Amniotic stem cell (primary cell): ENCODE measurements at places on chromosomes 1 and 21.

- no peak for DNase-seq
Observed at GRCh38 chr1:191453487-191453886, 704.8 kb upstream of the RGS18 start.

DNA sequence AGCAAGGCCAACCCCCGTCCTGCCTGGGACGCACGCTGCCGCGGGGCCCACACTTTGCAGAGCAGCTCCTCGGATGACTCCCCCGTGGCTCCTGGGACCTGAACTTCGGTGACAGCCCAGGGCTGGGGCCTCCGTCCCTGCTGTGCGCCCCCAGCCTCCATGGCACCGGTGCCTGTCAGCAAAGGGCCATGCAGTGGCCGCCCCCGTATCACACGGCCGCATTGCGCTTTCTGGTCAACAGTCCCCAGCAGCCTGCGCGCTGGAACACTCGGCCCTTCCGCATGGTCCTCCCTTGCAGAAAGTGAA lies 18.0 kb downstream of the NADK start:
- no peak for DNase-seq

DNA sequence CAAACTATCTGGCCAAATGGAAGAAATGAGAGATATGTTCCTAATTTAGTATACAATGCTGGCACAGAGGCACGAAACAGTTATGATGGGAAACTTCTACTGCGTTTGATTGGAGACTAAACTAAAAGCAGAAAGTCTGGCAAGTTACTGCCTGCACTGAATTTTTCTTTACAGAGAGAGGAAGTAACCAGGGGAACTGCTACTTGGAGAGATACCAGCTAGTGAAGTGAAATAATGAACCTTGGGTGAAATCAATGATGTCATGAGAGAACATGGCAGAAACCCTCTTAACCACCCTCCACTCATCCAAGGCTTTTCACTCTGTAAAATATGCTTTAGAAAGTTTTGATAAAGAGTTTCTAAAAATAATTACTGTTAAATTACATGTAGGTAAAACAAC lies 29.3 kb downstream of the NIBAN1 start:
- DNase-seq: no peak

DNA sequence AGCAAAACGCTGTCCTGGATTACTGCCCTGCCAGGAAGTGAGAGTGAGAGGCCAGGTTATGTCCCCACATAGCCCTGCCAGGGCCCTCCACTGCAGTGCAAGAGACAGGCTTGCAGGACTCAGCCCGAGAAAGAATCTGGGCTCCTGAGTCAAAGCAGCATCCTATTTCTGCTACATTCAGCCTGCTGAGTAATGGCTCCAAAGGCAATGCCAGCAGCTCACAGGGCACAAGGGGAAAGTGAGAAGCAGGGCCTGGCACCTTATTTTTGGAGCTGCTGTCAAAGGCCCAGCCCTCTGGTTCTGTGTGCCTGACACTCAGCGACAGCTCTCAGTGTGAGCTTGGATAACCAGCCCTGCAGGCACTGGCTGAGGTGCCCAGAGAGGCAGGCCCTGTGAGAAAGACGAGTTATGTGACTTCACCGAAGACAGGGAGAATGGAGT lies 83.9 kb downstream of the DTL start:
- DNase-seq: no peak

DNA sequence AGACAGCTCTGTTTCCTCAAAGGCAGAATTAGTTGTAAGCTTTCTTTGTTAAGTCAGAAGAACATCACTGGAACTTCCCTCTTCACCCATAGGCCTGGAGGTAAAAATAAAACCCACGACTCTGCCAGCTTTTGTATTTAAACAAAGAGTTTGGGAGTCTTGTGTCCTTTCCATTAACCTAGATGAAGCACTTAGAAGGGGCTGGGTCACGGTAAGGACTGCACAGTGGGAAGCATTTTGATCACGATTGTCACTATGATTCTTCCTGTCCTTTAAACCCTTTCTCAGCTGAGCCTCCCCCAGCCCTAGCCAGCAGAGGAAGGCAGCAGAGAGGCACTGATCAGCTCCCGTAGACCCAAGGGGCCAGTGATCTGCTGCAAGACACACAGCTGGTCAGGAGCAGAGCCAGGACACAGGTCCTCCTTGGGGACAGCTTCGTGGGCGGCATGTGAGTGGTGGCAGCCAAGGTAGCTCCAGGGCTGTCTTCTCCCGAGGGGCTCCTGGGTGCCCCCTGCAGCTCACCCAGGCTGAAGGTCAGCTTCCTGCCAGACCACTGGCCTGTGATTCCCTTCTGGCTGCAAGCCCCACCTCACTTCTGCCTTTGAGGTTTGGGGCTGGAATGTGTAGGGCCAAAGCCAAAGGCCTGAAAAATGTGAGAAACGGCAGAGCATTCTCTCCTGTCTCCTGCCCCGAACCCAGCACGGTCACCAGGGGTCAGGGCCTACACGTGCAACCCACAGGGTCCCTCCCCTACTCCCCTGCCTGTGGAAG lies 4.0 kb upstream of the LAPTM5 start:
- no peak for DNase-seq

DNA sequence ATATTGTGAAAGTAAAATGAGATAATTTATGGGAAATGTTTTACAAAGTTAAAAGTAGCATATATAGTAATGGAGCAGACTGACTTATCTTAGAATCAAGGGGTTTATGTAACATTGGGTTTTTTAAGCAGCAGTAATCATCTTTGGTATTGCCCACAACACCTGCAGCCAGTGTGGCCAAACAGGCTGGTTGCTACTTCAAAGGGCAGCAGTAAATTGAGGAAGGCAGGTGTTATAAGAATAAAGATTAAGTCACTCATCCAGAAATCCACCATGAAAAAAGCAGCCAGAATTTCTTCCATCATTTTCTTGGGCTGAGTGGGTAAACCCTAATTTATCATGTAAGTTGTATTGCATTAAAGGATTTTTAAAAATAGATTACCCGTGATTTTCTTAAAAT lies 16.7 kb downstream of the DYNLT5 start:
- no peak for DNase-seq

DNA sequence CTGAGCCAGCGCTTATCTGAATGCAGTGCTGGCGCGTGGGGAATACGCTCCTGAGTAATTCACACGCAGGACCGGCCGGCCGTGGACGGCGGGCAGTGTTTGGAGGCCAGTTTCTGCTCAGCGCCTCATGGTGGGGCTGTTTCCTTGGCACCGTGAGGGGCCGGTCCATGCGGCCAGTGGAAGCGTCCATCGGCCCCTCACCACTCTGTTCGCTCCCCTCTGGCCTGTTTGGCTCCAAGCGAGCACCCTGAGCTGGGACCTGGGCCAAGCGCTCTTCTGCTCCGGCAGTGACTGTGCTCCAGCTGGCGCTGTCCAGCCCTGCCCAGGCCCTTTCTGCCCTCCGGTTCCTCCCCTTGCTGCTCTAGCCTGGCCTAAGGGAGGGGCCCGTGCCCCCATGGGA lies 16.3 kb upstream of the PLCH2 start:
- DNase-seq: no peak

- DNase-seq: no peak
Observed at GRCh38 chr1:119542492-119542946, 35.5 kb downstream of the HSD3B1 start.
